C1 segment of cervical spinal cord (tissue), 14 donors: ENCODE measurements at places on chromosomes 12 and 14.

- DNase-seq = no peak
These were observed 230.5 kb downstream of the PDZRN4 start for GRCh38 chr12:41418586-41418985.

GRCh38 chr12:76558684-76559399, 729 bp downstream of the OSBPL8 start:
- DNase-seq = peak; percentile 50

- DNase-seq = no peak
These were observed 1134.6 kb downstream of the BCL11B start for GRCh38 chr14:98137131-98138025.

- no peak for DNase-seq
These were observed 72.6 kb upstream of the REP15 start for GRCh38 chr12:27623645-27624044.

DNA sequence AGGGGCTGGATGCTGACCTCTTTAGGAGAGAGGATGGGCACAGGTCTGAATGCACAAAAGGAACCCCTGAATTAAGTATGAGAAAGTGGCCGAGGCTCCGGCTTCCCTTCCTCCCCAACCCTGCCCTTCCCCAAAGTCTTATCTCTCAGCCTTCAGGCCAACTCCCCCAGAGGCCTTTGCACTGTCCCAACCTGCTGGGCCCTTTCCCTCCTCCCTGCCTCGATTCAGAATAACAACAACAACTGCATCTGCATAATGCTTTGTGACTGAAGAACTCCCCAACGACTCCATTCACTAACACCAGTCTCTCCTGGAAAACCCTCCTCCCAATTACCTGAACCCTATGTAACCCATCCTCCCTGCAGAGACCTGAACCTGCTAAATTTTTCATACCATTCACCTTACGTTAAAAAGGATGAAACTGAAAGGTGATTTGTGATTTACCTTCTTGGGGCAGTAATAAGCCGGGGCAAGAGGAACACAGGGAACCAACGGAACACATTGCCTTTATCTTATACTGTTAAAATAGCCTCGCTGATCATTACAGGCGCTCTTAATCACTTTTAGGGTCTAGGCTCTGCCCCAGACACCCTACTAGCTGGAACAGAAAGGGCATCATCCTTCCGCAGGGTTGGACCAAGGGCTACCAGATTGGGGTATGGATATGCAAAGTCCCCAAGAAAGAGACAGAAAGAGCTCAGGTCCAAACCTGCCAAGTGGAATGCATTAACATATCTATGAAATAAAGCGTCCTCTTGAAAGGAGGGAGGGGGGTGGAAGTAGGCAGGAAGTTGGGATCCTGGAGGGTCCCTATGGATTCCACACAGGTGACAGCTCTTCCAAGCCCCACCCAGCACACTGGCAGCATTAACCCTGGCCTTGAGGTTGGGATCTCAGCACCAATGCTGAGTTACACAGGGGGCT, 24.2 kb upstream of the FOXN3 start:
- no peak for DNase-seq

DNA sequence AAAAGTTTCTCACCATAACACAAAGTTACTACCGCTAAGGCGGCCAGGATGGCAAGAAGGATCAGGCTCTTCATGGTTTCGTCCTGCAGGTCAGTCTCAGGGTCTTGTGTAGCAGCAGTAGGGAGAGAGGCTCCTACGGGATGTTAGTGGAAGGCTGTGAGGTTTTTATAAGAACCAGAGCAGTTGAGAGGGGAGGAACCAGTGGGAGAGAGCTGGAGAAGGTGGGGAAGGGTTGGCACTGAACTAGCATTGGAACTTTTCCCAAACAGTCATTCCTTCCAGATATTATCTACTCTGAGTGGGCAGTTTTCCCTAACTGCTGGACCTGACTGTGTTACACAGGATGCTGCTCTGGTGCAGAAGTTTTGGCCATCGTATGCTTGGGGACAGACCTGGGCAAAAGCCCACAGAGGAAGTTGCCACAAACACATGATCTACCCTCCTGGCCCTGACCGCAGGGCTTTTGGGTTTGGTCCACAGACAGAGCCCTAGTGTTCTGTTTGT, at the start of gene MGP:
MGP (minus strand) TSS at position 137 of the 504 bp plus-strand sequence; CDS start at position 74, 63 bp downstream.
- DNase-seq = no peak

- no peak for DNase-seq
These were observed 245.8 kb upstream of the PDZRN4 start for GRCh38 chr12:40942326-40942725.

GRCh38 chr12:64780531-64781279, 21.5 kb upstream of the GNS start:
- DNase-seq = no peak

- no peak for DNase-seq
These were observed 22.3 kb downstream of the GALNT6 start for GRCh38 chr12:51368640-51369517.

DNA sequence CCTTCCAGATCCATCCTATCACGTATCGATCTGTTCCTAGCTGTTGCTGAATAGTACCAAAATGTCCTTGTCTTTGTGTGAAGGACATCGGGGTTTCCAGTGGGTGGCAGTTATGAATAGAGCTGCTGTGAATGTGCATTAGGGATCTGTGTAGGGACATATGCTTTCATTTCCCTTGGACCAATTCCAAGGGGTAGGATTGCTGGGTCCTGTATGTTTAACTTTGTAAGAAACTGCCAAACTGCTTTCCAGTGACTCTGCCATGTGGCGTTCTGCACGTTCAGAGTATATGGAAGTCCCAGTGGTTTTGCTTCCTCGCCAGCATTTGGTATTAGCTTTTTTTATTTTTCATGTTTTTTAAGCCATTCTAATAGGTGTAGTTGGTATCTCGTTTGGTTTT, 28.6 kb downstream of the PACS2 start:
- DNase-seq = no peak

DNA sequence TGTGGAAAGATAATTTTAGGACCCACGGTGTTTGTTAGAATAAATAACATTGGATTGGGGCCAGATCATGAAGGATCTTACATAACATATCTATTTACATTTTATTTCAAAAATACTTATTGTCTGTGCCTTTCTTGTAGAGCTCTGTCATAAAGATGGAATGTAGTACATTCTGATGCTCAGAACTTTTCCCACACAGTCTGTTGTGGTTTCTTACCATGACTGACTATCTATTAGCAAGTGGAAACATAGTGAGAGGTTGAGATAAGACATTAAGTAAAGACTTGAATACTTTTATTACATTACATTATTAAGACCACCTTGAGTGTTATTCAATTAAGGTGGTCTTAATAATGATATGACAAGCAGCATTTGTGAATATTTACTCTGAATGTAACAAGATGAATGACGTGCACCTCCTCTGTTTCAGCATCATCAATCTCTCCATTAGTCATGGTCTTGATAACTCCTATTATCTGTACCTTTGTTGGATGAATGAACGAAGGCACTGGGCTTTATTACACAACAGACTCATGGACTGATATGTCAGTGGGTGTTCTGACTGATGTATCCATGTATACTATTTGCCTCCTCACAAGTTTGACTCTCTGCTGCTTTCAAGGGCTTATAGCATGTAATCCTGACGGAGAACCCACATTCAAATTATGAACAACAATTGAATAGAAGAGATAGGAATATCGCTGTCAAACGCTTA, 883.0 kb upstream of the FLRT2 start:
- no peak for DNase-seq

DNA sequence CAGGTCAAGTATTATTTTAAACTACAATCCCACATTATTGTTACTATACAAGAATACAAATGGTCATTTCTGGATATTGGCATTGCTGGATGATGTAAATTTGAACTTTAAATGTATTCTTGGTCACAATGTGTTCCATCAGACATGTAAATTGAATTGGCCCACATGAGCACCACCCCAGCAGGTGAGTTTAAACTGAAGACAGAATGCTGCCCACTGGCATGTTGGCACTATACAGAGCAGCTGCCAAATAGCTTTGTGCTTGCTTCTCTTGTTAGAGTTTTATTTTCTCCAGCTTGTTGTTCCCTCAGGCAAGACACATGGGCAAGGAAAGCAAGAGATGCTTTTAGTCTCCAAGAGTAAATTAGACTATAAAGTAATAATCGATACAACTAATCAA, 98.6 kb downstream of the C12orf50 start:
- DNase-seq = no peak

DNA sequence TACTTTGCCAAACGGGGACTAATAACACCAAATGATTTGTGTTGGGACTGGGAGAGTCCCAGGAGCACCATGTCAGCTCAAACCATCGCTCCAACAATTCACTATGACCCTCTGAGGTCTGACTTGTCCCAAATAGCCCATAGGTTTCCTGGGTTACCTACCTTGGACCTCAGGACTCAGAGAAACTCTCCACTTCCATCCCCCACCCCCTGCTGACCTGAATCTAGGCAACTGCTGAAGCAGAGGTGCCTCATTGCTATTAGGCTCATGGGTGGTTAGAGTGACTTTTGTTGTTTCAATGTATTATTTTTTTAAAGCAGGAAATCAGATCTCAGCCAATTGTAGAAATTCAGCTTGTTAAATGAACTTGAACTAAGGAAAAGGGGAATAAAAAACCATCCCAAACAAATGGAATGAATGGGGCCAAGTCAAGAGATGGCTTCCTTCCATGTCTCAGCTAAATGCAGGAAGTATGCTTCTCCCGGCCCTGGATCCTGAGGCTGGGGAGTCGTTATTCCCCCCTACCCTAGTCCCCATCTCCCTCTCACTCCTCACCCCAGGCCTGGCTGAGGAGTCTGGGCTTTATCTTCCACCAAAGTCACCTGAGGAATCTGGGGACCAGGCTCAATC, 80.9 kb upstream of the SLC24A4 start:
- DNase-seq = no peak

DNA sequence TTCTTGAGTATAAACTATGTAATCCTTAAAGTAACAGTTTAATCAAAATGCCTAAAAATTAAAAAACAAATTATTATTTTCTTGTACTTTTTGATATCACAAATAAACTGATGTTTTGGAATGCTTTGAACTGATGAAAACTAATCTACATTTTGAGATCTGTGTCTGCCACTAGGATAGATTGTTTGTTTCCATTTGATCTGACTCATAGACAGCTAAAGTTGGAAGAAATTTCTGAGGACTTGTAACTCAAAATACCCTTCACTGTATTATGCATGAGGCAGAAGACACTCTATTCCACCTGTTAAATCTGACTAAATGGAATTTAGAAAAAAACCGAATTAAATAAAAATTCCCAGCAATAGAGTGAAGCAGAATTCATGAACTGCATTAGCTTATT, 1400.0 kb upstream of the FLRT2 start:
- DNase-seq = no peak

DNA sequence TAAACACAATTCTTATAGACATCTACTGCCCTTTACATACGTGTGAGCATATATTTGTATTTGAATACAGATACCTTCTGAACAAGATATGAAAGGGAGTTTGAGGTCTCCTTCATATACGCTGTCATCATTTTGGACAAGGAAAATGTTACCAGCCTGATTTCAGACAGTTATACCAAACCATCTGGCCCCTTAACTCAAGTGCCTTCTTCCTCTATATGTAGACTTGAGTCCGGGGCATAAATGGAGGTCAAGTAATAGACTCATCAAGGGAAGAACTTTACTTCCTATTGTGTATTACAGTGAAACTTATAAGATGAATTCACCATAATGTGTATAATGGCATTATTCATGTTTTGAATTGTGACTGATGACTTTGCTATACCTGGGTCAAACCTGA, 52.2 kb downstream of the FAR2 start:
- no peak for DNase-seq

GRCh38 chr14:73937012-73937411, 12.9 kb downstream of the FAM161B start:
- DNase-seq = no peak

DNA sequence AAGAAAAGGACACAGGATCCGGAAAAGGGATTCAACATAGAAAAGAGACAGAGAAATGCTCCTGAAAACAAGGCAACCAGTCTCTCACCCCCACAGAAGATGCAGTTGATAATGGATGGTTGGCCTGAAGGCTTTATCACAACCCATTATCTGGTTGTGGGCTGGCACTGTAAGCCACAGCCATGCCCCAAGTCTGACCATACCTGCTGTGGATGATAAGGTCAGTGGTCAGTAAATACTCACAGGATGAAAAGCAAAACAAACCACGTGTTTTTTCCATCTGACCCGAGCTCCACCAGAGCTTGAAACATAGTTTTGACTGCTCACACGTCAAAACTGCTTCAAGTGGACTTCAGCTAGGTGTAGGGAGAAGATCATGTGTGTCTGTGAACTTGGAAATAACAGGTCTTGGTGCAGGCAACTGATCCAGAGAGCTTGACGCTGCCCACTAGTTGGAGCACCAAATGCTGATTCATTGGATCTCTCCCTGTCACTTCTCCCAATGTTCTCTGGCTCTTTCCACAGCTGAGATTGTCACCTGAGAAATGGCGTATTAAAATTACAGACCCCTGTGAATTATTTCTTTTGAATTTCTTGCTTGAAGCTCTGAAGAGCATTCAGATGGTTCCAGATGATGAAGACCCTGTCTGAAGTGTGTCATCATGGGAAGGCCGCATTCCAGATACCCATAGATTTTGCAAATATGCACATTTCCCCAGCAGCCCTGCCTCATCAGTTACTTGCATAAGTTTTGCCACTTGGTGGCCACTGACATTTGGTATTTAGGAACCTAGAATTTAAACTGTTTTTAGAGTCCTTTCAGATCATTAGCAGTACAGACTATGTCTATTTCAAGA, 8.5 kb downstream of the TMEM233 start:
- DNase-seq = no peak

DNA sequence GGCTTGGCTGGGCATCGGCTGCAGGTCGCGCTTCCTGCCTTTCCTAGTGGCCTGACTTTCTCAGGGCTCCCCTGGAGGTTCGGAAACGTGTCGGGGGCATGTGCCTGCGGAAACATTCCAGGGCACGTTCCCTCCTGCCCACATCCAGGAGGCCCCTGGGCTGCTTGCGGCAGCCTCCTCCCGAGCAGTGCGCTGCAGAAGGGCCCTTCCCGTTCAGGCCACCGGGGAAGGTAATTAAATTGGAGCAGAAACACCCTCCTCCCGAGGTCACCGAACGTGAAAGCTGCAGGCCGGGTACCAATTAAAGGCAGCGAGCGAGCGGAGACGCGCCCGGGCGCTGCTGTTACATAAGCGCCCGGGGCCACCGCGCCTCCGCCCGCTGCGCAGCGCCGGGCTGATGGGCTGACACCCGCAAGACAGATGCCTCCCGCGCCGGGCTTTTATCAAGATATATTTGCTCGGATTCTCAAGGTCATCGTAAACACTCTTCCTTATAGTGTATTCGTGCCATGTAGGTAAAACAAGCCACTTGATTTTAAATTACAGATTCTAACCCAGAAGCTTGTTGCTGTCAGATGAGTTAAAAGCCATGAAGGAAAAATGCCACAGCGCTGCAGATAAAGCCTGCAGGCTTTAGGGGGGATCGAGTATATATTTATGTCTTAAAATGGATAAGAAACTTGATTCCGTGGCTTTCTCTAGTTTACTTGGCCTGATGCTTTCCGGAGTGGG, 31.4 kb downstream of the SSPN start:
- DNase-seq = peak; percentile 28

GRCh38 chr12:108559748-108560147, 1.2 kb downstream of the SART3 start:
- DNase-seq = no peak

GRCh38 chr14:23017091-23017490, 7.1 kb upstream of the C14orf93 start:
- DNase-seq = no peak
